Stimulated activated CD8-positive, alpha-beta memory T cell treated with anti-CD3 and anti-CD28 coated beads, Interleukin-2, amount 100 ng/mL, for 1 hour (primary cell): ENCODE measurements at places on chromosomes 4 and X.

DNA sequence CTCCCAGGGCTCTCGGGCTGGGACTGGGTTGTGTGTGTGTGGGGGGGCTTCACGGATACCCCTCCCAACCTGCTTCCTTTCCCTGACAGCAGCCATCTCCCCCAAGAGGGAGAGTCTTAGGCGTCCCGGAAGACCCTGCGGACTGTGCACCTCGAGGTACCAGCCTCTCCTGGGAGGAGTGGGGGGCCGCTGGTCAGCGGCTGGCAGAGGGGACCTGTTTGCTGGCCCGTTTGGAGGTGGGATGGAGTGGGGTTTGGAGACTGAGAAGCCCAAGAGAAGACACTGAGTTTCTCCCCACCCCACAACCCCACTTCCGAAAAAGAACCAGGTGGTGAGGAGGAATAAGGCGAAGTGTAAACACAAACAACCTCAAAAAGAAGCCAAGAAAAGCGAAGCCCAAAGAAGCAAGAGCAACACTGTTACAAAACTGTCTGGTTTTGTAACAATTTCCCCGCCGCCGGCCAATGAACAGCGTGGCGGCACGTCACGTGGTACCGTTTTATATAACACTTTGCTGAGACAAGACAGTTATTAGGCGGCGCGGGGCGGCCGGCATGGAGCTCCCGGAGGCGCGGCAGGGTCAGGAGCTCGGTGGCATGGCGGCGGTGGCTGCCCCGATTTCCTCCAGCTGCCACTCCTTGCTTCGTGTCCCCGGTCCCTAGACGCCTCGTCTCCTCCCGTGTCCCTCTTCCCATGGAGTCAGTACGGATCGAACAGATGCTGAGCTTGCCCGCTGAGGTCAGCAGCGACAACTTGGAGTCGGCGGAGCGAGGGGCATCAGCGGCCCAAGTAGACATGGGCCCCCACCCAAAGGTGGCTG is at the start of gene LONRF3:
TSS of gene LONRF3 (plus strand) at position 531 of the 820 bp plus-strand sequence. CDS start at position 694, 163 bp downstream.
- DNase-seq = no peak

DNA sequence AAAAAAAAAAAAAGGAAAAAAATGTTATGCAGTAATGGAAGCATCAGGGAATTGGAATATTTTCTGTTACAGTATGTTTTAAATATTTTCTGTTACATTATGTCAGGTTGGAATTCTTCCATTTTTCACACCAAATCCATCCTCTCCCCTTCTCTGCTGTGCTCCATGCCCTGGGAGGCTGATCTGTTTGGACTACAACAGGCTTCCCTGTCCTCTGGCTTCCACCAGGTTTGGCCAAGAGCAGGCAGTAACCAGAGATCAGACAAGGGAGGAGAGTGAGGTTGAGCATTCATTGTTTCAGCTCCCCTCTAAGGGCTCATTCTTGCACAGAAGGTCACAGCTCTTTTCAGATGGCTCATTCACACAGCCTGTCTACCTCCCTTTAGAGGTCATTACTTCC is 11.7 kb upstream of the TMEM184C start:
- no peak for DNase-seq

GRCh38 chr4:23921447-23921845 is 31.6 kb upstream of the PPARGC1A start:
- DNase-seq = no peak

DNA sequence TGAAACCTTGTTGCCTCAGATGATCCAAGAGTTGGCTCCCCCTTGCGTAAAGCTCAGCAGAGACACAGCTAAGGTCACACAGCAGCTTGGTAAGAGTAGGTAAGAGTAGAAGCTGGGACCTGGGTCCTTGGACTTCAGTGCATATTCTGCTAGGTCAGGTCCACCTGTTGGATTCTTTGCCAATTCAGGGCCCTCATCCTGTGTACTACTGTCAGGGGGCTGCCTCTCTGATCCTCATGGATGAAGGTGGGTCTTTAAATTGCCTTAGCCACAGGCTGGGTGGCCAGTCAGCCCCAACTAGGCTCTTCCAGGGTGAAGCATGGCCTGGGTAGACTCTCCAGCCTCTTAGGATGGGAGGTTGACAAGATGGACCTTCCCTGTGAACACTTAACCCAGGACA is 155.8 kb downstream of the AMMECR1 start:
- DNase-seq = no peak

GRCh38 chrX:108348525-108348924 is 89.7 kb downstream of the COL4A6 start:
- DNase-seq = no peak

DNA sequence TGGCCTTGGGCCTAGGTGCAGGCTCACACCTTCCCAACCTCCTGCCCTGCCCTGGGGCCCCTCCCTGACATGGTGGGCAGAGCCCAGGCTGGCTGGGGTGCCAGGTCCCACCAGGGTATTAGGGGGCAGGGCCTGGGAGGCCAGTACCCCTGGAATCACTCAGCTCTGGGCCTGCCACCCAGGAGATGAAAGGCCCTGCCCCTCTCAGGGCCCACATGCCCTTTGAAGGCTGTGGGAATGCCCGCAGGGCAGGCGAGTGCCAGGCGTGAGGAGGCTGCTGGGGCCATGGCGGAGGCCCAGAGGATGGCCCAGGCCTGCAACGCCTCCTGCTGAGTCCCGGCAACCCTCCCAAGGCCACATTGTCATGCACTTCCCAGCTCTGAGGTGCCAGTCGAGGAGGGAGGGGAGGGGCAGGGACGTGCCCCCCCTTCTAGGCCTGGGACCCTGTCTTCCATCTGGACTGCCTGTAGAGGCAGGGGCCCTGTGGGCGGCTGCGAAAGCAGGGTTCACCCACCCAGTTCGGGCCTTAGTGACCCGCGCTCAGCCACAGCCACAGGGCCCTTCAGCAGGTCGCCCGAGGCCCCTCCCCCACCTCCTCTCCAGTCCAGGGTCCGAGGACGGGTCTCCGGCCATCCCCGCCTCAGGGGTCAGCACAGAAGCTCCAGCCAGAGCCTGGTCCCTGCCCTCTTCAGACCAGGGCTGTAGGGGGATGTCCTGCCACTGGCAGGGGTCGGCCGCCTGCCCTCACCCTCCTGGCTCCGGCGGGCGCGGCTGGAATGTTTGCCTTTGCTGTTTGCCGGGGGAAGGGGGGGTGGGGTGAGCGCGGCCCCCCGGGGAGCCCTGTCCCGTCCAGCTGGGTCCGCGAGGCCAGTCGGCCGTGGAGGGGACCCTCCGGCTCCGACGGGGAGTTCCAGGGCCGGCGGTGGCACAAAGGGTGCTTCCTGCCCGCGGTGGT is 26.7 kb upstream of the FGFR3 start:
- no peak for DNase-seq

DNA sequence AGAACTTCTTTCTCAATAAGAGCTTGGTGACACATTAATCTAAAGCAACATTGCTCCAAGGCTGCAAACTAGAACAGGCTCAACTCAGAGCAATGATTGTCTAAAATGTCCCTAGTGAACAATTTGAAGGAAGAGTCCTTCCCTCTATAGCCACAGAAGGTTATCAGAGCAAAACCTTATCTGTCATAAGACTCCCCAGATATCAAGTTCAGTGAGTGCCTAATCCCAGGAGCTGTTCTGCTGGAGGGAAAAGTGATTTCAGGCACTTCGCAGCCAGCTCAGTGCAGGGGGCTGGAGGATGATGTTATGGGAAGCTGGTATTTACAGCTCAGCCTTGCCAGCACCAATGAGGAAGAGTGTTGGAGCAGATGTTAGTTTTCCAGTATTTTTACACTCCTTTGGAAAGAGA is 497.5 kb downstream of the INPP4B start:
- DNase-seq = no peak

GRCh38 chr4:89249716-89250361 is 57.8 kb downstream of the GPRIN3 start:
- no peak for DNase-seq

DNA sequence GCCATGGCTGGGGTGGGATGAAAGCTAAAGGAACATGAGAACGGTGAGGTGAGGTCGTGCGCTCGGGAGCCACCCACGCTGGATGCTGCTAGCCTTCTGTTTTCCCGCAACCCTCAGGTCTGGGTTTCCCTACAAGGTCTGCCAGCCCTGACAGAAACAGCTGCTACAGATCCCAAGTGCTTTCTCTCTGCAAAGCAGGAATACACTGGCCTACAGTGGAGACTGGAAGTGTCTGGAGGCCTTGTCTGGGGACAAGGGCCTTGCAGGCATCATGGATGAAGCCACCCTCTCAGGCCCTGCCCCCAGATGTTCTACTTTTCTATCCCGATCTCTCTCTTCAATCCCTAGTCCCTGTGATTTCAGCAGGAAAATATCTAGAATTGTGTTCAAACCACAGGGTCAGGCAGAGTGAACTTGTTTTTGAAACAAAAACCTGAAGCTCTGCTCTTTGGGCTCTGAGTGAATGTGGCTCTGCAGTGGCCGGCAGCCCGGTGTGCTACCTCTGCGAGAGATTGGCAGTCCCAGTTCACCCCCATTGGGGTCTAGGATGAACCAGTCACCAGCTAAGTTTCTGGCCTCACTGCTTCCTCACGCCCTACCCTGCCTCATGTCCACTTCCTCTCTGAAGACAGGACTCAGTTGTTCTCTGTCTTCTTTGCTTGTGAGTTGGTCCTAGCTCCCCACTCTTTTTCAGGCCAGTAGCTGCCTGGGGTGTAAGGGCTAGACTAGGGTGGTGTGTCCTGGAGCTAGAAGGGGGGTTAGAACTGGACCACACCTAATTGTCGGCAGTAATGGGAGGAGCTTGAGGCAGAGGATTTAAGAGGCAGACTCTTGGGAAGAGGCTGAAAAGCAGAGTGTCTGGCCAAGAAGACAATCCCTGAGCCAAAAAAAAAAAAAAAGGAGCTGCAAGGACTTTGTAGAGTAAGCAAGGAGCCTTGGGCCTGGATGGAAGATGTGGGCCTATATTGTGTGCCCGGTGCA is 89.6 kb downstream of the RTL5 start:
- no peak for DNase-seq

DNA sequence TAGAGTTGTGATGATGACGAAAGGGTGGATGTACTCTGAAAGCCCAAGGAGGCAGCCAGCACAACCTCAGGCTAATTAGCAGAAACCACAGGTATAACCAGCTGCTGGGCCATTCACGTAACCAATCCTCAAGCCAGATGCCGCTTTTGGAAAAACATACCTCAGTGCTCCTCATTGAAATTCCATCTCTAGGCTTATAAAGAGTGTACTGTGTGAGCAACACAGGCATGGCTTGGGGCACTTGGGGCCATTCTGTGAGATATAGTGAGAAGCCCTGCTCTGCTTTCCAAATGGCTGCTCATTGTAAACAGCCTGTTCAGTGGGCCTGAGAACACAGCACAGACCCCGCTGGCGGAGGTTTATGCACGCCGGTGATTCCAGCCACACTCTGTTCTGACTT is 182.1 kb upstream of the HHIP start:
- DNase-seq = no peak

- DNase-seq = no peak
These were observed 220.6 kb upstream of the ZC4H2 start for GRCh38 chrX:65196758-65197360.

DNA sequence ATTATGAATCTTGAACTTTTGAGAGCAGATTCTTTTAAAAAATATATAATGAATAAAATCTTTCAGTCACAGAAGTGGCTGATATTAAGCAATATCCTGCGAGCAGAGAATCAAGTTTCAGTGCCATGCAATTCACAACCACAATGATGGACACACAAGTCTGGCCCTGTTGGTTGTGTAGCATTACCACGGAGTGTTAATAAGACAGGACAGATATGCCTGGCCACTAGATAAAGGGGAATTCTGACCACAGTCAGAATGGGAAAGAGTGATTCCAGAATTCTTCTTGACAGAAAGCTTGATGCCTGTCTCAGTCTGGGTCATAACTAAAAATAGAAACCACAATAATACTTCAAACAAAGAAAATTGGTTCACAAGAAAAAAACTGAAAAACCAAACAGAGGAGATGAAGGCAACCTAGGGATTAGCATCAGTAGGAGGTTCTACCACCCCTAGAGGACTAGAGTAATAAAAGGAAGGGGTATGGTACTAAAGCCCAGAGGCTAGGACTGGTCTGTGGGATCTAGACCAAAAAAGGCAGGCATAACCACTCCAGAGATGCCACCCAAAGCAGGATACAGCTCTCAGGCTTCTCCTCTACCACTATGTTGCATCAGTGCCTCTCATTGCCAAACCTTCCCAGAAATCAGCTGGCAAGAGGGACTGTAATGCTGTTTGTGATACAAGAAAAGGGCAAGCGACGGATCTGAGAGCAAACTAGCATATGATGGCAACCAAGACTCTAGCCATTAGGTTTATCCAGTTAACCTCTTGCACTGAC is 59.0 kb downstream of the RNF150 start:
- no peak for DNase-seq

GRCh38 chrX:38111196-38111595 is 104.8 kb downstream of the SYTL5 start:
- DNase-seq = no peak

DNA sequence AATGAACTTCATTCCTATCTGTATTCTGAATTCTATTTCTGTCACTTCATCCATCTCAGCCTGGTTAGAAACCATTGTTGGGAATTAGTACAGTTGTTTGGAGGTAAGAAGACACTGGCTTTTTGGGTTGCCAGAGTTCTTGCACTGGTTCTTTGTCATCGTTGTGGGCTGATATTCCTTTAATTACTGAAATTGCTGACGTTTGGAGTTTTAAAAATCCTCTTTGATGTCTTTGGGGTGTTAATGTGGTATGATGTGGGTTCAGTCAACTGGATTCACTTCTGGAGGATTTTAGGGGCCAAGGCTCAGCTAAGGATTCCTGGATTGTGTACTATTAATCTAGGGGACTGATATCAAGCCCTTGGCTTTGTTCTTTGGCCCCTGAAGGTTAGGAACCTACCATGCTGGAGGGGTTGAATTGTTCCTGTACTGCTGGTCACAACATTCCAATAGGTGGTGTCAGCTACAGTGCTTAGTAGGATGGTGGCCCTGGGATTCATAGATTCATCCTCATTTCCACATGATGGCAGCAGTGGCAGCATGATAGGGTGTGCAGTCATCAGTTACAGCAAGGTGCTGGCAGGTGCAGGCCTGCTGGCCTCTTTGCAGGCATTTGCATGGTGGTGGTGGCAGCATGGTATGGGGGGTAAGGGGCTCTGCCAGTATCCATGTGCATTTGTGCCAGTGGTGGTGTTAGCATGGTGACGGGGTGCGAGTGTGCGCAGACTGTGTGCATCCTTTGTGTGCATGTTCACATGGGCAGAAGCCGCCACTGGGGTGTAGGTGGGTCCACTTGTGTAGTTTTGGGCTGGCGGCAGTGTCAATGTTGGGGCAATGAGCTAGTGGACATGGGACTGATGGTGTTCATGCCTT is 301.3 kb downstream of the TEX13C start:
- no peak for DNase-seq

- no peak for DNase-seq
These were observed 241.8 kb downstream of the FBXO8 start for GRCh38 chr4:174041555-174042105.

GRCh38 chr4:148007314-148007760 is 275.4 kb downstream of the ARHGAP10 start:
- DNase-seq = no peak

DNA sequence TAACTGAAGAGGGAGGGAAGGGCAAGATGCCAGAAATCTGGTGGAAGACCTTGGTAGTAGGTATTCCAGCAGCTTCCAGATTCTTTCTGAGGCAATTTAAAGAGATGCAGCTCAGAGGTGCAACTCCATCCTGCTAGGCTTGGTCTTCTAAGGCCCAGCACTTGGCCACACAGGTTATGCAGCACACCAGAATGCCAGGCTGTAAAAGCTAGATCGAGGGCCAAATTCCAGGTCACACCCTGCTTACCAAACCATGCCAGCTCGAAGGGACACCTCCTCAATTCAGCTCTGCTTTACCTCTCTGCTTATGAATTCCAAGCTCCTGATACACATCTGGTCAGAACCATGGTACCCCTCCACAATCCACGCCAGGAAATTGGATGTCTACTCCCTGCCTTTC is 19.8 kb upstream of the ATXN3L start:
- no peak for DNase-seq

- no peak for DNase-seq
These were observed 61.3 kb downstream of the HCCS start for GRCh38 chrX:11172415-11172814.
